Fibroblast of skin of right biceps (primary cell): ENCODE measurements at places on chromosomes 4 and X.

- DNase-seq: no peak
Observed at GRCh38 chr4:147151763-147152162, 206.1 kb upstream of the TTC29 start.

DNA sequence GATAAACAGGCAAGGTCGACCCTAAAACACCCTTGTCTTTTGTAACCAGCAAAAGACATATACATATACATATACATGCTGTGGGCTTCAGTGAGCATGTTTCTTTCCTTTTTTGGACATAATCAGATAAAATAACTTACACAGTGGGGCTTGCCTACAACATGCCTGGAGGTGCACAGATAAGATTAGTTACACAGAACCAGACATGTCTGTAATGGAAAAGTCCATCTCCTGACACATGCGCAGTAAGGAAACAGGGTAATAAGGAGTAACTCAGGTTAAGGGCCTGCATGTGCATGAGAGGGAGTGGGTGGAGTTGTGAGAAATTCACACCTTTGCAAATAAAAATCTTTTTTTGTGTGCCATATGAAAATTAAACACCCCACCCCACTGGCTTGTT, 3.4 kb downstream of the UGT2A1 start:
- DNase-seq: no peak

DNA sequence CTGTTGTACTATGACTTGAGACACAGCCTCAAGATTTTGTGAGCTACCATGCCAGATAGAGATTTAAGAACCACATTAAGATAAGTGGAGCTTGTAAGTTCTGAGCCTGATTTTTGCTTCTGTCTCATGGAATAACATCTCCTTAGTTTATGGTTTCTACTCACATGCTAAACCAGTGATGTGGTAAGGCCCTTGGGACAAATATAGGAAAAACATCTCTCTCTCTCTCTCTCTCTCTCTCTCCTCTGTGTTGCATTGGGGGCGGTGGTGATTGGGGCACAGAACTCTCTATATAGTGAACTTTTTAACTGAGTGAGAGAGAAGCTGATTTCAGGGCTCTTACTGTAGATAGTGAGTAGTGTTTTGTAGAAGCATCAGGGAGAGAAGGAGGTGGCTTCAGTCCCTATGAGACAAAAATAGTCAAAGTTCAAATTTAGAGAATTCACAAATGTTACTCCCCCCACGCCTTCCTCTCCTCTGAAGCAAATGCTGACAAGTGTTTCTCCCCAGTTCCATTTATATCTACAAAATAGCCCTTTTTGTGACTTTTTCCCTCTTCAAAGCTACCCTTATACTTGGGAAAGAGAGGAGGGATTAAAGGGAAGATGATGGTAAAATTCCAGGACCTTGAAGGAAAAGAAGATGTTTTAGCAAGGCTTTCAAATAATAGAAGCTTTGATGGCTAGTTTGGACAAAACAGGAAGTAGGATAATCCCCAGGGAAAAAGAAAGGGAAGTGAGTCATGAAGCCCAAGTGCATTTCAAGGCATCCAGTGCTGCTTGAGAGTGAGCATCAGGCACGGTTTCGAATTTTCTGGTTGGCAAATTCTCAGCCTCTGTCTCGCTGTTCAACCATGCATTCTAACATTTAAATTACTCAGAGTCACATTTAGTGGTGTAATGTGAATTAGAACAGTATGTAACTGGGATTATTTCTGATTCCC, 134.3 kb upstream of the AP1S2 start:
- DNase-seq: peak; percentile 87

DNA sequence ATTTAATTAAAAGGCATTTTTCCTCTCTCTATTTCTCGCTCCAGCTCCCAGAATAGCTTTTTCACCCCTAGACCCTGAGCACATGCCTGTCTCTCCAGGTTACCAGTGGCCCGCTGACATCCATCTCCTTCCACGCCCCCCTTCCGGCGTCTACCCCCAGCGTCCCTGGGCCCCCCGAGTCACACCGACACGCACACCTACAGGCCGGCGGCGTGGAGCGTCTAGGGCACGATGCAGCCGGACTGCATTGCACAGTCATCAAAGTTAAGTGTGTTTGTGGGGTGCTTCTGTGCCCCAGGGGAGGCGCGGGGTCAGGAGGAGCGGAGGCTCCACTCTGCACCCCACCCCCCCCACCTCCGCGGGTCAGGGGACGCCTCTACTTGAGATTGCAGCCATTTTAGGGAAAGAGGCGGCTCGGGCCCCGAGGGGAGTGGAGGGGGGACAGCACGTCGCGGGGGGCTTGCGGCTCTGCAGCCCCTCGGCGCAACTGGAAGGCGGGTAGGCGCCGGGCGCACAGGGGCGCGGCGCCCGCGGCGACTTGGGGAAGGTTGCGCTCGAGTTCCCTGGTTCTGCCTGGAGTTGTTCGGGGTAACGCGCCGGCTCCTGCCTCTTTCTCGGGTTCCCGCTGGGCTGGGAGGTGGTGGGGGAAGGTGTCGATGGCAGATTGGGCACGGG, 112.7 kb downstream of the DHX15 start:
- no peak for DNase-seq

GRCh38 chr4:84279678-84280077, 219.4 kb downstream of the NKX6-1 start:
- no peak for DNase-seq

DNA sequence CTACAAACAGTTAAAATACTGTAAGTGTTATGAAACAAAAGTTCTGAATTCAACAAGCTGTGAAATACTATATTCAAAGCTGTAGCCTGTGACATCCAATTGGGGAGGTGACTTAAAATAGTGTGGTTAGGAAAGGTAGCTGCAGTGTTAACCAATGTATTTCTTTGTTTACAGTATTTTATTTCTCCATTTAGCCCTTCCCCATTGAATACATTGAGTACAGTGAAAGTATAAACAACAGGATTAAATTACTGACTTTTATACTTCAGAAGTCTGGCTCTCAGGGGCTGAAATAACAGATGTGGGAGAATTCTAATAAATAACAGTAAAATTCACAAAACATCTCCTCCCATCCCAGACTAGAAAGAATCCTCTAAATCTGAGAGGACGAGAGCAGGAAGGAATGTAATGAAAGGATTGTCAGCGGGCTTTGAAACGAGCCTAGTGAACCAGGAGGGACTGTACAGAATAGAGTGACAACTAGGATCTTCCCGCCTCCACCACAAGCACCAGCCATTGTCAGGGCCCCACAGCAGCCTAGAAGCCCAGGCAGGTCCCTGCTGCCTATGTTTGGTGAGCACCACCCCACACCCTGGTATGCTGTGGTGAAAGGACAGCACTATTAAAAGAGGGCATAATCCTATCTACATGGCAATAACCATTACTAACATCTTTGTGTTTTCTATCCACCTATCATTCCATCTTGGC, 73.7 kb downstream of the SPCS3 start:
- no peak for DNase-seq

DNA sequence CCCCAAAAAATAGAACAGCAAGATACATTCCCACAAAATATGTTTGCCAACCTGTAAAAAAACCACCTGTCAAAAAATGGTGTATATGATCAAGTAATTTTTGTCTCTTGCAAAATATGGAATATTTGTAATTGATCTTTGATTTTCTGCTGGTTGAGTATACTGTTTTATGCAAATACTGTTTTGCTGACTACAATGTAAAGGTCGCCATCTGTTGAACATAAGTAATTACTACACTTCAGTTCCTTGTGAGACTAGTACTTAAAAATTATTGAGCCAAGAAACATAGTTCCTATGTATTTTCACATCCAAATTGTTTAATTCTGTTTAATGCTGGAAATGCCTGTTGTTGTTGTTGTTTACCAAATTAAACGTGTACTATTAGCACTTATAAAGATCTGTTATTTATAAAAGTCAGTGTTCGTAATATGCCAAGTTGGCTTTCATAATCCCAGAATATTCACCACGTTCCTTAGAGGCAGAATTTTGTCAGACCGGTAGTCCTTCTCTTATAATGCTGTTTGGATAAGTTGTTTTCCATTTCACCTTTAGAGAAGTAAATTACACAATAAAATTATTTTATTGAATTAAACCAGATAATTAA, 144.2 kb downstream of the PDLIM5 start:
- peak; percentile 52 for DNase-seq

DNA sequence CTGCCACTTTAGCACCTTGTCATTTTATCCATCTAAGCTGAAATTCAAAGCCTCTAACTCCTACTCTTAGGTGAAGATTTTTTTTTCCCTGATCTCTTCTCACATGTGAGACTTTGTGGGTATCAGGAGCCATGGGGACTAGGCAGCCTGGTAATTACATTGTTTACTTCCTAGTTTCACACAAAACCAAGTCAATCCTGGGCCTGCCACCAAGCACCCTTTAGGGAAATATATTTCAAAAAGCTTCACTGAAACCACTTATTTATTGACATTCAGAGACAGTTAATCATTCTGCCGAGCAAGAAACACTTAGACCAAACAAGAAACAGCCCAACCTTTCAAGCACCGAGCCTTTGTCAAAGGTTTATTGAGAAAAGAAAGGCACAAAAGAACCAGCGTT, 200.0 kb downstream of the RELL1 start:
- DNase-seq: no peak

DNA sequence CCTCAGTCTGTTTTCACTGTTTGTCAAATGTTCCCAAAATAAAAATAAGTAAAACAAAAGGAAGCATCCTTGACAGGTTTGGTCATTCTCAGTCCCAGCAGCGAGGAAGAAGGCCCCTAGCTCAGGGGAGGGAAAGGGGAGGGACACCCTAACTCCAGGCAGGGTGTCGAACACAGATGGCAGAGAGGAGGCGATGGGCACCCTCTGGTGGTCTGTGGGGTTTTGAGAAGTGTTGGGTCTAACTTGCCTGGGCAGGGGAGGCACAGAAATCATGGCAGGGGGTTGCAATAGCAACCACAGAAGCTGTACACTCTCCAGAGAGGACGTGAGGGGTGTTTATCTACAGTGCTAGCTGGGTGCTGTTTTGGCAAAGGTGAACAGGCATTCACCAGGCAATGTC, 229.8 kb upstream of the SFRP2 start:
- DNase-seq: no peak

GRCh38 chrX:74343343-74344279, 39.6 kb downstream of the ZCCHC13 start:
- peak; percentile 96 for DNase-seq

DNA sequence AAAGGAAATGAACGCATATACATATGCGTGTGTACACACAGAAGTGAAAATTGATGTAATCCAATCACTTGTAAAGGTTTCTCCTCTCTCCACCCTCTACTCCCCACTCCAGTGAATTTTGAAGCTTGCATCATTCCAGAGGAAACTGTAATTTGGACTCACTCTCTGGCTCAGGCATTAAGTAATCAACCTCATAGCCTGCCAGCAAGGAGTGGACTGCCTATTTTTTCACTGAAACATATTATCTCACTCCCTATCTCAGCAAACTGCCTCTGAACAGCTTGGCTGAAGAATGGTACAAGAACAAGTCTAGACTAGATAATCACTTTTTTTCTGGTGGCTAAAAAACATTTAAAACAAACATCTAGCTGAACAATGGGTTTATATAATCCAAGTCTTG, 124.2 kb downstream of the C4orf51 start:
- DNase-seq: peak; percentile 90

DNA sequence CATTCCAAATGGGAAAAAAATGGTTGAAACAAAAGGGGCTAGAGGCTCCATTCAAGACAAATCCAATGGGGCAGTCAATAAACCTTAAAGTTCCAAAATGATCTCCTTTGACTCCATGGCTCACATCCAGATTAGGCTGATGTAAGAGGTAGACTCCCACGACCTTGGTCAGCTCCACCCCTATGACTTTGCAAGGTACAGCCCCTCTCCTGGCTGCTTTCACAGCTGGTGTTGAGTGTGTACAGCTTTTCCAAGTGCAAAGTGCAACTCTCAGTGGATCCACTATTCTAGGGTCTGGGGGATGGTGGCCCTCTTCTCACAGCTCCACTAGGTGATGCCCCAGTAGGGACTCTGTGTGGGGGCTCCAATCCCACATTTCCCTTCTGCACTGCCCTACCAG, 21.5 kb downstream of the SULT1B1 start:
- no peak for DNase-seq

- DNase-seq: no peak
Observed at GRCh38 chr4:89217604-89218003, 90.0 kb downstream of the GPRIN3 start.

DNA sequence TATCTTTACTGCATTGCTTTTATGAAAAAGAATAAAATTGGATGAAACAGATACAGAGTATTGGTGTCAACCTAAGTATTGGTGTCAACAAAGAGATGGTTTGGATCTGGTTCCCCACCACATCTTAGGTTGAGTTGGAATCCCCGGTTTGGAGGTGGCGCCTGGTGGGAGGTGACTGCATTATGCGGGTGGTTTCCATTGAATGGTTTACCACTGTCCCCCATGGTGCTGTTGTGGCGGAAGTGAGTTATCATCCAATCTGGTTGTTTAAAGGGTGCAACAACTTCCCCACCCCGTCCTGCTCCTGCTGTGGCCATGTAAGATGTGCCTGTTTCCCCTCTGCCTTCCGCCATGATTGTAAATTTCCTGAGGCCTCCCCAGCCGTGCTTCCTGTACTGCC, 52.8 kb upstream of the CD99 start:
- no peak for DNase-seq

DNA sequence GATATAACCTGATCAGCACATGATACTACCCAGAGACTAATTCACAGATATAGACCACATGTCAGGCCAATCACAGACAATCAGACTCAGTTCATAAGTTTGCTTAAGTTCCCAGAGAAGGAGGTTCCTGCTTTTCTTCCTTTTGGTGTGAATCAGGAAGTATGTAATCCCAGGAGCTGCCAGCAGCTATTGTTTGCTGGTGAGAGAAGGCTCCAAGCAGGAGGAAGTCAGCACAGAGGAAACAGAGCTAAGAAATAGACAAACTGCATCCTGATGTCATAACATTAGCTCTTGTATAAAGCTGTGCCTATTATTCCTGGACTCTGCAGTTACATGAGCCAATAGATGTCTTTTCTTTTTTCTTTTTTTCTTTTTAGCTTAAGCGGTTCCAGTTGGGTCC, 50.9 kb downstream of the UCHL1 start:
- DNase-seq: no peak
